ENCODE measurements at places on chromosomes 2 and 18.
A peak's percentile ranks its signal among the peaks of the same experiment; 100 is the strongest.

- peak; percentile 9 for DNase-seq
These were observed 764 bp downstream of the MBD2 start for GRCh38 chr18:54223568-54224241.

- DNase-seq, result peak; percentile 66
These were observed 250.4 kb upstream of the STON1 start for GRCh38 chr2:48279344-48280090.

- no peak for DNase-seq
These were observed 3.2 kb downstream of the TANK start for GRCh38 chr2:161163440-161163839.

DNA sequence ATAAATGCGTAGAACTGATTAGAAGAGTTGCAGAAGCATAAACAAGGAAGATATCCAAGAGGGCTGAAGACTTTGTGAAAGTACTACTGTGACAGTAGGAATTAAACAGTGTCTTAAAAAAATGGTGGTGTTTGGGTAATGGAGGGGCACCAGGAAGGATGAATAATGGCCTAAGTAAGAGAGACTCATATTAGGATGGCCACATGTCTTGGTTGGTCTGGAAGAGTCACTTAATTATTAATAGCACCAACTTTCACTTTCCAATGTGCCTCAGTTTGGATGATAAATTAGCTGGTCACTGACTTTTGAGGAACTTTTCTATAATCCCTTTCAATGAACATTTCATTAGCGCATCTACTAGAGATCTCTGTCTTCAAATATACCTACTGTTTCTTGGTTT lies 372.2 kb downstream of the NYAP2 start:
- no peak for DNase-seq

DNA sequence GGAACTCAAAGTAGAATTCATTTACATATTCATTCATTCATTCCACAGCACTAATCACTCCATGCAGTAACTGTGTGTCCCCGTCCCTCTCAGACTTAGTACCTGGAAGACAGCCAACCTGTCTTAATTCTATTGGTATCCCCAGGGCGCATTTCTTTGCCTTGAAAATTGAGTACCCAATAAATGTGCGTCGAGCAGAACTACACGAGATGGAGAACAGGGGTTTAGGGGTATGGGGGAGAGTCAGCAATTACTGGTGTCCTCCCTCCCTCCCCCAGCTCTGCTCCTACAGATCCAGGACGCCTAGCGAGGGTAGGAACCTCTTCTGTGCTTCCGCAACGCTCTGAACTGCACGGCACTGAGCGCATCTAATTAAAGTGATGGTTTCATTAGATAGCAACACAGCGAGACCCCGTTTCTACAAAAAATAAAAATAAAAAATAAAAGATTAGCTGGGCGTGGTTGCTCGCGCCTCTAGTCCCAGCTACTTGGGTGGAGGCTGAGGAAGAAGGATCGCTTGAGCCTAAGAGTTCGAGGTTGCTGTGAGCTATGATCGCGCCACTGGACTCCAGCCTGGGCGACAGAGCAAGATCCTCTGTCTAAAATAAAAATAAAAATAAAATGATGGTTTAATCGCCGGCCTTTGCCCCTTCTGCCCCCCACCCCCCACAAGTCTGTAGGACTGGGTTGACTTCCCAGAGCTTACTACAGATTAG lies 614 bp upstream of the FKBP1B start:
- no peak for DNase-seq

DNA sequence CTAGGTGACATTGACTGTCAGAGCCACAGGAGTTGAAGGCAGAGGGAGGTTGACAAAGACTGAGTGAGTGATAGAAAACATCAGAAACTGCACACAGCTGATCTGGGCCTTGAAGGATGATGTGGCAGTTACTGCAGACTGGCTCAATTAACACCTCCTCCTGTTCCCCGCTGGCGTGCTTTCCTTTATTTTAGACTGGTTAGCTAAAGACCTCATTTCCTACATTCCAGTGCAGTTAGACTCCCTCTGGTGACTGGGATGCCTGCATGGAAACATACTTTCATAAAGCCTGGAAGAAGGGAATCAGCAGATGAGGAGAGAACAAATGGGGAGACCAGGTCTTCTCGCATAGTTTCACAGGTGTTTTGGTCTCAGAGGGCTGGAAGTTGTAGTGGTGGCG lies 7.1 kb downstream of the TPGS2 start:
- DNase-seq, result no peak

DNA sequence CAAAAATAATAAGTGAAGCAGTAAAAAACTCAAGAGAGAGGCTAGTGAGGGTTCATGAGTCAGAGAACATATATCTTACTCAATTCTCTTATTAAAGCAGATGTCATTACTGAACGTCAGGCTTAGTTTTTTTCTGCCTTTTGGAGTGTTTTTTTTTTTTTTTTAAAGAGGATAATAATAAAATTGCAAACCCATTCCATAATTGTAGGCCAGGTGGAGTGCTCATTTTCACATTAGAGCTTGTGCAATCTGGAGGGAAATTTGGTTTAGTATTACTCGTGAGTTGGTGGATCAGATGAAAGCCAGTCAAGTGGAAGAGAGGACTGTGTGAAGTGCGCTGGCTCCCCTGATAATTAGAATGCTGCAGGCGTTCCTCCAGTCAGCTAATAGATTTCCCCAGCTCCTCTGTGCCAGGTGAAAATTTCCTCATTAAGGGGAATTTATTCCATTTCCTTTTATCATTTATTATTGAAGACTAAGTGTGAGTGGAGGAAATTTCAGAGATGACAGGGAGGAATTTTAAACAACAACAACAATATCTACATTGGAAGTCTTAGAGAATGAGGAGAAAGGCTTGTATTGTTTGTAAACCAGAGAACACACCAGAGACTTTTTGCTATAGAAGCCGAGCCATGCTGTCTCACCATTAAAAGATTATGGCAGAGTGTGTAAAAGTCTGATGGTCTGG lies 74.6 kb downstream of the CPS1 start:
- no peak for DNase-seq

GRCh38 chr2:213238753-213239495 lies 45.3 kb upstream of the SPAG16 start:
- DNase-seq, result no peak

DNA sequence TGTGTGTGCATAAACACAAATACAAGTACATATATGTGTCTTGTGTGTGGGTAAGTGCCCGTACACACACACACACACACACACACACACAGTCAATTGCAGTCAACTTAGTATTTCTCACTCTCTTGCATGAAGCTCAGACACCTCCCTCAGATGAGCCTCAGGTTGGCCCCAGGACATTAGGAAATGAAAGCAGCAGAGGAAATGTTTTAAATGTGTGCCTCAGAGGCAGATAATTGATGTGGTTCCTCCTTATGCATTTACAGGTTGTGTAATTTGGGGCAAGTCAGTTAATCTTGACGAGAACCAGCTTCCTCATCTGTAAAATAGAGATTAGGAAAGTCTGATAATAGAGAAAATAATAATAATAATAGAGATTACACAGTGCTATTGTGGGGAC lies 814.0 kb upstream of the ID2 start:
- no peak for DNase-seq

DNA sequence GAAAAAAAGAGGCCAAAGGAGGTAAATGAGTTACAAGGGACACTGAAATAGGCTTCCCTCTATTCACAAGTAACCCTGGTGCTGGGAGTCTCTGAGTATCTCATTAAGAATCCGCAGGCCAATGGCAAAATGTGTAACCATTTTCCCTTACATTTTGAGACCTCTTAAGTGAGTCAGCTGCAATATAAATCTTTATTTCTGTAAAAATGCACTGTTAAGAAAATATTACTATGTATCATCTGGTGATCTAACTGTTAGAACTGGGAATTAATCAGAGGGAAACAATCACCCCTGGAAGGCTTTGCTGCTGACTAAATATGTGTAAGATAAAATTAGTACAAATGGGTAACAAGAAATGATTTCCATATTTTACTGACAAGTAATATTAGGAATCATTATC lies 483.1 kb upstream of the CHST9 start:
- no peak for DNase-seq

- DNase-seq, result no peak
These were observed 23.7 kb downstream of the FARP2 start for GRCh38 chr2:241379481-241380480.

DNA sequence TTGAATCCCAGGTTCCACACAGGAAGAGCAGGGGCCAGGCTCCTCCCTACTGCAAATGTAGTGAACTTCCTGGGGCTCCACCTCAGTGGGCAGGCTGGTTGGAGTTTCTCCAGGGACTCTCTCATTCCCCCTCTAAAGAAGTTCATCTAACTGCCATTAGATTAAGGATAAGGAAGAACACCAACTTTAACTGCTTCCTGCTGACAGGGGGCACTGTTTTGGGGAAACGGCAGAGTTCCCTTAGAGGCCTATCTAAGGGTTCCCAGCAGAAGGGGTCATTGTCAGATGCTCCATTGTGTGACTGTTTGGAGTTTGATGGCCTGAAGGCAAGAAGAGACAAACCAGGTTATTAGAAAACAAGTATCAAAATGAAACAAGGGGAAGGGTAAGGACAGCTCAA lies 2159.7 kb upstream of the PIK3C3 start:
- no peak for DNase-seq

DNA sequence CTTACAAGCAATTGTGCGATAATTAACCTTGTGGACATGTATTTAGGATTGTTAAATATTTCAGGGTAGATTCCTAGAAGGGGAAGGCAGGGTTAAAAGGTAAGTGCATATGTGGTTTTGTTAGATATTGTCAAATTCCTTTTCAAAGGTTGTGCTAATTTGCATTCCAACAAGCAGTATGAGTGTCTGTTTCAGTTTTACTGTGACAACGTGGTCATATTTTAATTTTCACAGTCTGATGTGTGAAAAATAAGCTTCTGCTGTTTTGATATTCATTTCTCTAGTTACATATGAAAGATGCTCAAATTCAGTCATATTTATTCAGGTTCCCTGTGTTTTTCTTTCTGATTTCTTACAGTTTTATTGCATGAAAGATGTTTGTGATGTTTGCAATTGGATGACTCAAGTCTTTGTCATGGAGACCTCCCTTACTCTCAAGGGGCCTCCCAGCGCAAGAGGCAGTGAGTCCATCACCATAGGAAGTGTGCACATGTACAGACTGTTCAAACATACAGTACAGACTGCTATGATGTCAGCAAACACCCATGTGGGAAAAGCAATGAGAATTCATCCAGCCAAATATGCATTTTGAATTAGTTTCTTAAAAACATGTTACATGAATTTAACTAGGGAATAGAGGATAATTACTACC lies 310.8 kb downstream of the GALR1 start:
- no peak for DNase-seq

DNA sequence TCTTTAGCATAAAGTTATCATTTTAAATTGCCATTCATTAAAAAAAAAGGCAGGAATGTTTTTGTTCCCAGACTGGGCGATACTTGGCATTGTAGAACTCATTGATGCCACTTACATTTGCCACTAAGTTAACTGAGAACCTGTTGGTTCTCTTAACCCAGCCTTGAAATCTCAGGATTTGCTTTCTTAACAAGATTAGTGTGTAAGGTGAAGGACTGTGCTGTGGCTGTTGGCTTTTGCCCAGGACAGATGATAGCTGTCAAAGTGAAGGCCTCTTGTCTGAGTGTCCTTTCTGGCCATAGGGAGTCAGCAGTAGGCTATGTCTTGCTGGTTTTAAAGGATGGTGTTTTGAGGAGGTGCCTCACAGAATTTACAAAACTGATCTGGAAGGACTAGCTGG lies 2.6 kb downstream of the DPYSL5 start:
- no peak for DNase-seq

DNA sequence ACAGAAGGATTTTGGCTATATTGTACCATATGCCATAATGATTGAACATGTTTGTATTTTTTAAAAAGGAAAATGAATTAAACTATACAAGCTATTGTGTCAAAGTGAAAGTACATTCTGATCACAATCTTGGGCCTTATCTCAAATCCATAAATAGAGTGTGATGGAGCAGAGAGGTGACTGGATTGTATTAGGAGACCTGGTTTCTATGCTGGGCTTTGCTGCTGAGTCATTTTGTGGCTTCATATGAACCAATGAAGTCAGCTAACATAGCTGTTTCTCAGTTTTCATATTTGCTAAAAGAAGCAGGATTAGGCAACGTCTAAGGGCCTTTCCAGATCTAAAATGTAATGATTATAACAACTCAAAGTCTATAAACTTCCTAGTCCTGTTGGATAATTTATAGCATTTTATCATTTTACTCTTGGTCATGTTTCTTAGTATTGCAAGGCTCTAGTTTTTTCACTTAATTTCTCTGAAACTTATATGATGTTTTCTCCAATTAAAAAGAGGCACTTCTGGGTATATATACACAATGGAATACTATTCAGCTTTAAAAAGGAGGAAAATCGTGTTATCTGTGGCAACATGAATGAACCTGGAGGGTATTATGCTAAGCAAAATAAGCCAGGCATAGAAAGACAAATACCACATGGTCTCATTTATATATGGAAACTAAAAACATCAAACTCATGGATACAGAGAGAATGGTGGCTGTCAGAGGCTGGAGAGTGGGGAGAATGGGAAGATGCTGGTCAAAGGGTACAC lies 112.3 kb downstream of the MEP1B start:
- no peak for DNase-seq

- no peak for DNase-seq
These were observed 776.3 kb upstream of the POU3F3 start for GRCh38 chr2:104077573-104077972.

GRCh38 chr2:133223226-133223625 lies 345.0 kb downstream of the NCKAP5 start:
- DNase-seq, result no peak

DNA sequence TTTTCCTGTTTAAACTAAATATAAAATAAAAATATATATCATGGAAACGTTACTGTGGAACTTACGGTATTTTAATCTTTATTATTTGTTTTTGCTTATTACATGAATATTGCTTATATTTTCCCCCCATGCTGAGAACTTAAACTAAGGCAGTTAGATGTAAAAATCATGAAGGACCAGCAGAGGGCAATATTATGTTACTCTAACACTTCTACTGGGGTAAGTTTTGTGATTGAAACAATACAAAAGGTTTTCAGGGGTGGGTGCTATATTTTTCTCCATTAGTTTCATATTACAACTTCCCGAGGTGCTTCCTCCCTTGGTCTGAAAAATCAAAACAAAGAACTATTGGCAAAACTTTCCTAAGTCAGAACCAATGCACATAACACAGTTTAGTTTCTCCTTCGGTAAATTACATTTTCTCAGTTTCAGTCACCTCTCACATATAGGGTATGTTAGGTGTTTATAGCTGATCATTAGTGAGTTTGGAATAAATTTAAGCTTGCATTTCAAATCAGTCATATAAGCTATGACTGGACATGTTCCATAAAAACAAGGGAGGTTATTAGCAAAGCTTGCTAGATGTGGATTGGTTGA lies 54.8 kb downstream of the ZNF407 start:
- peak; percentile 6 for DNase-seq

Data from HEK293T (cell line).